Stimulated activated naive CD8-positive, alpha-beta T cell treated with anti-CD3 and anti-CD28 coated beads, Interleukin-15, Interleukin-2, amounts not matched to agents 100 U/mL and 50 U/mL, for 24 hours (primary cell): ENCODE measurements at places on chromosomes 1 and 21.

DNA sequence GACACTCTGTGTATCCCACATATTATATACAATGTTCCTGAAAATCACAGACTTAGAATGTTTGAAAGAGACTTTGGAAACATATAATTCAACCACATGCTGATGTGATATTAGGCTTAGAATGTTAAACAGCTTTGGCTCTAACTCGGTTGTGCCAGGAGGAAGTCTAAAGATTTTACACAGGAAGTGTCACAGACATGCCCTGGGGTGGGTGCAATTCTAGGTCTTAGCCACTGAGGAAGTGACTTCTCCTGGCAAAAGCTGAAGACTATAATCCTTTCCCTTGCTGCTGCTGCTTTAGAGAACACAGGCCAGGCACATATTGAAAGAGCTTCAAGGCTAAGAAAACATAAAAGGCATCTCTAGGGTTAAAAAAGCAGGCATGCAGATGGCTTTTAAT, 51.0 kb downstream of the RPL5 start:
- no peak for DNase-seq

DNA sequence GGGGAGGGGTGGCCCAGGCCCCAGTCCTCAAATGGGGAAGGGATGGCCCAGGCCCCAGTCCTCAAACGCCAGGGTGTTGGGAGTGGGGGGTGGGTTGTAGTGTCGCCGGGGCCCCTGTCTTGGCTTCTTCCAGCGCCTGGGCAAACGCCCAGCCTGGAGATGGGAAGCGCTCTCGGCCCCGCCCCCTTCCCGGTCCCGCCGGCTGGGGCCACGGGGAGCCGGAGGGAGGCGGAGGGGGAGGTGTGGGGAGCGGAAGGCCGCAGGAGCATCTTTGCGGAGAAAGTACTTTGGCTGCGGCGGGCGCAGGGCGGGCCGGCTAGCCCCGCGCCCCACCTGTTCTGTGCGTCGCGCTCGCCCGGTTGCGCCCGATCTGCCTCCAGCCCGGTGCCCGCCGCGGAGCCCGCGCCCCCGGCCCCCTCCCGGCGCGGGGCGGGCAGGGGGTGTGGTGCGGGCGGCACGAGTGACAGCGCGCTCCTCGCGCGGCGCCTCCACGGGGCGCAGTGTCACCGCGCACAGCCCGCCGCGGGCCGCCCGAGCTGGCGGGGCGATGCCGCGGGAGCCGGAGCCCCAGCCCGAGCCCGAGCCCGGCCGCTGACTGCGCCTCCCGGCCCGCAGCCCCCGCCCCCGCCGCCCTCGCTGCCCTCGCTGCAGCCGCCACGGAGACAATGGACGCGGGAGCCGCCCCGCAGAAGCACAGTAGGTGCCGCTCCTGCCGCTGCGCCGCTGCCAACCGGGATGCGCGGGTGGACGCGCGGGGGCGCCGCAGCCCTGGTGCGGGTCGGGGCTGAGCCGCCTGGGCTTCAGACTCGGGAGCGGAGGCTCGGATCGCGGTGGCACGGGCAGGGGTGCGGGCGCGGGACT, 31.1 kb upstream of the PEX10 start:
- DNase-seq, result peak; percentile 24

DNA sequence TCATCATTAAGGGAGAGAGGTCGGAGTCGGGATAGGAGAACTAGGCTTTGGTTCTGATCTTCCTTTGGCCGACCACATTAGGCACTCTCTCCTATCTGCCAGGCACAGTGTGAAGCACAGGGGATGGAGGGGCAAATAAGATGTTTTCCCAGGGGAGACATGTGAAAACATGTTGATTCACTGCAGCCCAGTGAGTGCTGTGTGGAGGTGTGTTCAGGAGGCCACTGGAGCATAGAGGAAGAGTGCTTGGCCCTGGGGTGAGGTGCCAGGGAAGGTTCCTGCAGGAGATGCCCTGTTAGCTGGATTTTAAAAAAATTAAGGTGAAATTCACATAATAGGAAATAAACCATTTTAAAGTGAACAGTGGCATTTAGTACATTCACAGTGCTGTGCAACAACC, 3.7 kb downstream of the VANGL2 start:
- no peak for DNase-seq

DNA sequence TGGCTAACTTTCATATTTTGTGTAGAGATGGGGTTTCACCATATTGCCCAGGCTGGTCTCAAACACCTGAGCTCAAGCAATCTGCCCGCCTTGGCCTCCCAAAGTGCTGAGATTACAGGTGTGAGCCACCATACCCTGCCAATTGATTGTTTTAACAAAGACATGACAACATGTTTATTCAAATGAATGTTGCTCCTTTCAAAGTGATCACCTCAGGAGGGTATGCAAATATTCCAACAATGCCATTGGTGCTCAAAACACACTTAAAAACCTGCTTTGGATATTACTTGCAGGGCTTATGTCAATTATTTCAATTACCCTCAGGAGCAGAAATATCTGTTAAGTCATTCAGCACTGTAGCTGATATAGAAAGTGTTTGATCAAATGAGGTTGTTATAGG, 7.9 kb downstream of the LAX1 start:
- DNase-seq, result no peak

GRCh38 chr1:203426870-203427269, 48.7 kb upstream of the PRELP start:
- no peak for DNase-seq

- no peak for DNase-seq
Measured at GRCh38 chr1:101088431-101088830, 62.8 kb upstream of the DPH5 start.

DNA sequence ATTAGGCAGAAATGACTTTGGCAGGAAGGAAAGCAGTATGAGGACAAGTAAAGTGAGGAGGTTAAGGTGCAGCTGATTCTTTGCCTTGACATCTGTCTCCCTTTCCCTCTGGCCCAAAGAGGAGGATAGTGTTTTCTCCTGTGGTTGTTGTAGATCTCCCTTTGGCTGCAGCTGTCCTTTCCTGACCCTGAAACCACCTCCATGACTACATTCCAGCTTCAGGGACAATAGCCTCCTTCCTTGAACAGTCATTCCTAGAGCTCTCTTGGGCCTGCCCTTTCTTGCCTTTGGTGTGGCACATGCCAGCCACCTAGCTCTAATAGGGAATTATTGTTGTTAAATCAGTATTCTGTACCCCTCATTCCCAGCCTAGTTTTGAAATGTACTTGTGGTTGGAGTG, 6.2 kb downstream of the ZMYM1 start:
- DNase-seq, result no peak
